Suppressor macrophage (primary cell): ENCODE measurements at places on chromosomes 12 and 14.

- DNase-seq, result no peak
Observed at GRCh38 chr12:93679308-93679925, 2.2 kb downstream of the CRADD start.

- DNase-seq, result no peak
Observed at GRCh38 chr12:3033539-3033867, 43.7 kb upstream of the TSPAN9 start.

DNA sequence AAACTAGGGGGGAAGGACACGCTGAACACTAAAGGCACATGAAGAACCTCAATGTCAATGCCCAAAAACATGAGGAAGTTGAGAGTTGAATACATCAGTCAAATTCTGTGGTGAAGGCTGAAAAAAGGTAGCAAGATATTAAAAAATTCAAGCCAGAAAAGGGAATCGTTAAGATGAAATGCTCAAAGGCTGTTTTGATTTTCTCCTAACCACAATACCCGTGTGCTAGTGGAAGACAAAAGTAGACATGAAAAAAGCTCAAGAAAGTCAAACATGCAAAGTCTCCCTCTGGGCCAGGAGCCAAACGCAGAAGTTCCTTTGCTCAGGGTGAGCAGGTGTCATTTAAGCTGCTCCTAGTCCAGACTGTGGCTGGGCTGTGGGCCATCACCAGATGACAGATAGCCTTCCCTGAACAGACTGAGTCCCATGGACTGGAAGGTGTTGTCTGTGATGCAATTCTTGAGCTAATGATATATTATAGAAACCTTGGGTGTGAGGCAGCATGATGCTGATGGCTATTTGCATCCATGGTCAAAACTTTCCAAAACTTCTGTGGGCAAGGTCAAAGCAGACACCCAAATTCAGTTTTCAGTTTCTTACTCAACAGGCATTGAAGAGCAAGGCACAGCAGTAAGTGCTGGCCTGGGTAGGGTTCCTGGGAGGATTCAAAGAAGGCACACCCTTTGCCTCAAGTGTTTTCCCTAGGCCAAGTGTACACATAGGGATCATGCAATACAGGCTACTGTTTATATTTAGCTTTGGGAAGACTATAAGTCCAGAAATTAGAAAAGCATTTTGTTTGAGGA lies 81.6 kb downstream of the MYRFL start:
- DNase-seq, result no peak

DNA sequence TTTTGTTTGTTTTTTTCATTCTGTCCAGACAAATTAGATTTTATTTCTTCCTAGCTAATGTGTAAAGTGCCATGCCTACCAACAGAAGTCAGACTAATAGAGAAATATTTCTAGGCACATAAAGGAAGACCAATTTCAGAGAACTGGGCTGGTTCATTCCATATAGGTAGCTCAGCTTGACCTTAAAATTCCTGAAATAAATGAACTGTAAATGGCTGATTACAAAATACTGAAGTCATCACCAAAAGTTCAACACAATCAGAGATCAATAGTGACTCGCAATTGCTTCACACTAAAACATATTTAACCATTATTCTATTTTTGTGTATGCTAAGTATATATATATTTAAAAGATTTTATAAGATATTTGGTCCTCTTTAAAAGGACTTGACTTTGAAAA lies 34.2 kb downstream of the PTPRB start:
- DNase-seq, result no peak

DNA sequence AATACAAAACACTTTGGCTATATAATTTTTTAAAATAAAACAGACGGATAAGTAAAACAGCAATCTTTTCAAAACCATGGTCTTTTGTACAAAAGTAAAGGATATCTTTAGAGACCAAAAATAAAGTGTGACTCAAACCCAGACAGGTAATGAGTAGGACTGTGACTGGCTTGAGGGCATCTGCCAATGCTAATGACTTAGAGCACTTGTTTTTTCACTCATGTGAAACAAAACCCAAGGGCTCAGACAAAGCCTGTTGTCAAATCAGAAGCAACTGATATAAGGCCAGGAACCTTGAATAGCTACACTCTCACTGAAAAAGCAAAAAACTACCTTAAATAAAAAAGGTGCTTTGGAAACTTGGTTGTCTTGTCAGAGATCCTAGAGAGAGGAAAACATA lies 357.4 kb downstream of the TMEM117 start:
- no peak for DNase-seq

DNA sequence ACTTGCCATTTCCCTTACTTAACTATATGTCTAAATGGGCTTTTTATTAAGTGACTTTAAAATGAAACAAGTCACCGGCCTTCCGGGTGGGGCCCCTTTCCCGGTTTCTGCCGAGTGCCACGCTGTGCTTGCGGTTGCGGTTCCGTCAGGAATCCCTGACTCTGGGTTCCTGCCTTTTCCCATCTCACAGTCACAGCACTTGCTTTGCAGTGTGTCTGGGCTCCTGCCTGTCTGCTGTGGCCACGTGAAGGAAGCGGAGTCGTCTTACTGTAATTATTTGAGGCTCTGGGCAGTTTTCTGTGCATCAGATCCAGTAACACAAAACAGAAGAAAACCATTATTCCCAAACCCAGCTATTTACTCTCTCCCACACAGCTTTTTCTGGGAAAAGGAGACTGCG lies 44.0 kb upstream of the FRMD6 start:
- no peak for DNase-seq

DNA sequence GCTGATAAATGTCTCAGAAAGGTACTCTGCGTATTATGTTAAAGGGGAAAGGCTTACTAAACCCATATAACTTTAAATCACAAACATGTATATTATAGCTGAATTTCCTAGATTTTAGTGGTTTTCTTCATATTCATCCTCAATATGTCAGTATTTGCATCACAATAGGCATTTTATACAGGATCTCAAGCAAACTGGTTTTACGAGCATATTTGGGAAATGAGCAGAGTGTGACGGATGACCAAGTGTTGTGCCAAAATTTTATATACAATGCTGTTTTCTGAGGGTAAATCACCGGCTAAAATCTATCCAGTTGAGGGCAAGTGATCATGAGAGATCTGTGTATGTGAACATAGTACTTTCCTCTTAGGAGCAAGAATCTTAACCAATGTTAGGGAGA lies 8.4 kb downstream of the CPM start:
- no peak for DNase-seq

DNA sequence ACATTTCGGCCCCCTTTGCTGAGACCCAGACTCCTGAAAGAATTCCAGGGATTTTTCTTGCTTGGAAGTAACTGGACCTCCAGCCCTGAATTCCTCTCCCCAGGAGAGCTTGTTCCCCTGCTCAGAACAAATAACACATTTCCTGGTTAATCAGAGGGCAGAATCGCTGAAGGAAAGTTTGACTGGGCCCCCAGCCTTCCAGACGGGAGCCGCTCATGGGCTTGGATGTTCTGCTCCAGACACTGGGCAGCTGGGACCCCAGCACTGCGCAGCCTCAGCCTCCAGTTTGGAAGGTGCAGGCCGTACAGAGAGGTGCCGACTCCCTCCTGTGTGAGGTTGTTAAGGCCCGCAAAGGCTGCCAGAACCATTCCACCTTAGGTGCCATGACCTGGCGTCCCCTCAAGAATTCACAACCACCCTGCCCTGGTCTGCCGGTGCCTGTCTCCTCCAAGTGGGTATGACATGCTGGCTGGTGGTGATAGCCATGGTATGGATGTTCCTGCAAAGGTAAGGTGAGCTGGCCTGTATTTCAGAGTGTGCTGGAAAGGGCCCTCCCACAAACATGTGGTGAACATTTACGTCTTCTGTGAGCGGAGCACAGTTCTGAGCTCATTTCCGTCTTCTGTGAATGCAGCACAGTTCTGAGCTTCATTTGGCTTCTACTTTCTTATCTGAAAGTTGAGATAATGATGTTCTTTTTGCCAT lies 5.1 kb upstream of the LTBP2 start:
- DNase-seq, result no peak

DNA sequence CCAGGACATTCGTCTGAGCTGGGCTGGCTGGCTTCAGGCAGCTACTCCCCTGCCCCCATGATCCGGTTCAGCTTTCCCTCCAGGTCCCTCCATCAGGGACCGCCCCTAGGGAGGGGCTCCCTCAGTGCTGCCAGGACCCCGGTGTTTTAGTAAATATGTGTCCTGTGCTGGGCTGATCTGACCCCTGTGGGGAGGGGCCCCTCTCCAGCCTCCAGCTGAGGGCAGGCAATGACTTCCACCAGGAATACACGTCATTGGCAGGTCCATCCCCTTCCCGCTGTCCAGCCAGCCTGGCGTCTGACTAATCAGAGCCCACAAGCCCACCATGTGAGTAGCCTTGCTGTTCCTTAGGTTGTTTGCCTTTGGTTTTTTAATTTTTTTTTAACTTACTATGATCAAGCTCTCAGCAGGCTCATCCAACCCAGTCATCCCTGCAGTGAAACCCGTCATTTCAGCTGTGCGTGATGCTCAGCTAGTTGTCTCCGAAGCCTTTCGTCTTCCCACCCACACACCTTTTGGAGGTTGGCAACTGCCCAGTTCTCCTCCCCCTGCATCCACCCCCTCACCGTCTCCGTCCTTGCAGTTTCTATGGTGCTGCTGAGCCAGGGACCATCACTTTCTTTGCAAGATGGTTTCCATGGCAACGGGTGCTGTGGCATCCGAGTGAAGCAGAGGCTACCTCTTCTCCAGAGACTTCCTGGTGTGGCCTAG lies 16.0 kb upstream of the SERPINA4 start:
- no peak for DNase-seq

GRCh38 chr14:29462772-29463171 lies 464.9 kb downstream of the PRKD1 start:
- DNase-seq, result no peak

GRCh38 chr14:64640839-64641238 lies 63.4 kb upstream of the PLEKHG3 start:
- DNase-seq, result no peak

DNA sequence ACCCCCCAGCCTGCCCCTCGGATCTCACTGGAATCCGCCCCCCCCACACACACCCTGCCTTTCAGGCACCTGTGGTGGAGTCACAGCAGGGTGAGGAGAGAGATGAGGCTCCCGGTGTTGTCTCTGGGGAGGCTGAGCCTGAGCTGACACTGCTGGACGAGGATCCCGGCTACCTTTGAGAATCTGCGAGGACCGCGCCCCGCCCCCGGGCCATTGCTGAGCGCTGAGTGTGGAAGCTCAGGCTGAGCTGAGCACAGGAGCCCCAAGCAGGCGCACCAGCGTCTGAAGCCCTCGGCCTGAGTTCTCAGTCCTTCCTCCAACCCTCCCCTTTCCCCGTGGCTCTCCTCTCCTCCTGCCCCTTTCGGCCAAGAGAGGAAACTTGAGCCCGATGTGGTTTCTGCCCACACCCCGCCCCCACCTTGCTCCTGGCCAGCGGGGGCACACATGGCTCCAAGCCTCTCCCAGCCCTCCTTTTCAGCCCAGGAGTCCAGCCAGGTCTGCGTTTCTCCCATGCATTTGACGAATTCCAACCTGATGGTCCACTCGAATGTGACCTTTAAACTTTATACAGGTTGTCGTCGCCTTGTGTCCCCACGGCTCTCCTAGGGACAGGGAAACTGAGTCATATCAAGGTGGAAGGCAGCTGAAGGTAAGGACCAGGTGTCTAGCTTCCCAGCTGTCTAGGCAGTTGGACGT lies at the start of gene NFE2:
NFE2 (minus strand) TSS at position 284 of the 696 bp plus-strand sequence. CDS start 5,767 bp downstream, outside the sequence.
- DNase-seq, result peak; percentile 58

GRCh38 chr12:50611021-50611744 lies 106.4 kb downstream of the DIP2B start:
- peak; percentile 61 for DNase-seq

DNA sequence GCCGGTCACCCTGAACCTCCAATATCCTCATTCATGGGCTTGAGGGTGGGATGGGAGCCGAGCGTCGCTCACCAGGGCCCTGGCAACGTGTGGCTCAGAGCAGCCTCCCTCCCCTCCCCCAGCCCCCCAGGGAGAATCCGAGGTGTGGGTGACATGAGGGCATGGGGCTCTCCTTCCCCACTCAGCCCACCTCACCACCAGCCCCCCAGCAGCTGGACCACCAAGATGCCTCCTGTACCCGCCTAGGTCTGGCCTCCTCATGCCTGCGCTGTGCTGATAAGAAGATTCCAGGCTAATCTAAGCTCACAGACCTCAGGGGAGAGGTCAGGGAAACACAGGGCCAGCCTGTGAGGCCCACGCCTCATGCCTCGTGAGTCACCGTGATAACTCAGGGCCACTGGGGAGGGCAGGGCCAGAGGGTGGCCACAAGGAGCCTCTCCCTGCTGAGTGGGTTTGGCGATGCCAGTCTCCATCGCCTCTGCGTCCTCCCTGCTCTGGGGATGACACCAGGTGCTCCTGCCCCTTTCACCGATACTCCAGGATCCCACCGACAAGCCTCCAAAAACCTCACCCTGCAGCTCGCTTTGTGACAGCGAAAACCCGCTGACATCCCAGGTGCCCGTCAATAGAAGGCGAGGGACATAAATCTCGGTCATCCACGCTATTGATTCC lies 56.9 kb downstream of the TESC start:
- no peak for DNase-seq

- DNase-seq, result peak; percentile 78
Observed at GRCh38 chr14:89430391-89431236, 13.6 kb upstream of the FOXN3 start.

- peak; percentile 98 for DNase-seq
Observed at GRCh38 chr12:89162589-89163261, 189.6 kb downstream of the DUSP6 start.

DNA sequence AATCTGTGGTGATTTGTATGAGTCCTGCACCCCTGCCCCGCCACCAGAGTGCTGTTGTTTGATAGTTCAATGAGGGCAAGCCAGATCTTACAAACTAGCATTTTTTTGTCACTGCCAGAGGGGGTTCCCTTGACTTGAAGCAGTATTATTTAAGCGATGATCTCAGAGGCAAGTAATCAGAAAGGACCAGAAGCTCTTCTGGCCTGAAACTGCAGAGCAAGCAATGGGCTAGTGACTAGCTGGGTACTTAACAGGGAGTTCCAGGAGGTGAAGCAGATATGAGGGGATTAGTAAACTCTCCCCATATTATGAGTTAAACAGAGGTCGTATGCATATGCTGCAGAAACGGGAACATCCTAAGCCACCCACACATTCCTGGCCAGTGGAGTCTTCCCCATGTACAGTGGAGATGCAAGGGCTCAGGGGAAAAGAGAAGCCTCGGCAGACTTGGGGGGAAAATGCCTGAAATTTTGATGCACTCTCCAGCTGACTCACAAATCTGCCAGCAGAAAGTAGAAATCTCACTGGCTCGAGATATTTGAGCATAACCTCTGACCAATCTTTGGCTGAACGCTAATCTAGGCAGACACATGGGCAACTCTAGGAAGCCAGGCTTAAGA lies 8.3 kb upstream of the CRACR2A start:
- peak; percentile 6 for DNase-seq

- DNase-seq, result no peak
Observed at GRCh38 chr12:108629151-108629550, 4.5 kb downstream of the SELPLG start.

- DNase-seq, result no peak
Observed at GRCh38 chr12:38448991-38449390, 132.4 kb downstream of the ALG10B start.

GRCh38 chr12:76260390-76260748 lies 87.8 kb downstream of the BBS10 start:
- DNase-seq, result no peak

- DNase-seq, result no peak
Observed at GRCh38 chr12:105166736-105167135, 59.2 kb downstream of the WASHC4 start.

GRCh38 chr12:47077206-47078085 lies 2.0 kb upstream of the PCED1B start:
- DNase-seq, result no peak
